Fibroblast of skin of scalp (primary cell): ENCODE measurements at places on chromosomes 7 and 10.

DNA sequence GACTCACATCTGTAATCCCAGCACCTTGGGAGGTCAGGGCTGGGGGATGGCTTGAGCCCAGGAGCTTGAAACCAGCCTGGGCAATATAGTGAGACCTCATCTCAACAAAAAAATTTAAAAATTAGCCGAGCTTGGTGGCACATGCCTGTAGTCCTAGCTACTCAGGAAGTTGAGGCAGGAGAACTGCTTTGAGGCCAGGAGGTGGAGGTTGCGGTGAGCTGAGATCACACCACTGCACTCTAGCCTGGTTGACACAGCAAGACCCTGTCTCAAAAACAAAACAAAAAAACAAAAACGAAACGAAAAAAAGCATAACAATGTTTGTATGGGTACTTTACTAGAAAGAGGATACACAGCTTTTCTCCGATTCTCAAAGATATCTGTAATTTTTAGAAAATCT lies 31.8 kb downstream of the WNT16 start:
- DNase-seq, result no peak

- DNase-seq, result no peak
Observed at GRCh38 chr7:31251441-31251840, 89.1 kb downstream of the NEUROD6 start.

GRCh38 chr7:155190688-155191087 lies 107.0 kb upstream of the INSIG1 start:
- peak; percentile 56 for DNase-seq

DNA sequence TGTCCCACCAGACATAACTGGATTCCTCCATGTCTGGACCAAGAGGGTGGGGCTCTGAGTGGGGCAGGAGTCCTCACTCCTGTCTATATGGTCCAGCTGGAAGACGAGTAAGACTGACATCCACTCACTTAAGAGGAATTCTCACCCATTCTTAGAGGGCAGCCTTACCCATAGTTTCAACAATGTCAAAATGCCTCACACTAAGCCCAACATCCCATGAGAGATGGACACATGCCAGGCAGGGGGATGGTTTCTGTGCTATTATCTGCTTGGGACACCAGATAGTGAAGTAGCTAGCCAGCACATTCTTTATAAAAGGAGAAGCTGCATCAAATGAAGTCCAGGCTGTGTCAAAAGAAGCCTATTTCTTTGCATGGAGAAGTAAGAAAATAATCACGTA lies 4.7 kb upstream of the LANCL2 start:
- peak; percentile 81 for DNase-seq

DNA sequence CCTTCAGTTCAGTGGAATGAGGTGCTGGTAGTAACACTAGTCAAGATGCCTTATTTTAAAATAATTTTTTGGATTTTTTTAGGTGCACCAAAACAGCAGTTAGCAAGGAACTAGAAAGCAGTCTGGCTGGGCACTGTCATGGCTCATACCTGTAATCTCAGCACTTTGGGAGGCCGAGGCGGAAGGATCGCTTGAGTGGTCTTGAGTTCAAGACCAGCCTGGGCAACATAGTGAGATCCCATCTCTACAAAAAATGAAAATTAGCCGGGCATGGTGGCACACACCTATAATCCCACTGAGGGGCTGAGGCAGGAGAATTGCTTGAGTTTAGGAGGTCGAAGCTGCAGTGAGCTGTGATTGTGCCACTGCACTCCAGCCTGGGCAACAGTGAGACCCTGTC lies 25.8 kb downstream of the PLA2G12B start:
- no peak for DNase-seq

DNA sequence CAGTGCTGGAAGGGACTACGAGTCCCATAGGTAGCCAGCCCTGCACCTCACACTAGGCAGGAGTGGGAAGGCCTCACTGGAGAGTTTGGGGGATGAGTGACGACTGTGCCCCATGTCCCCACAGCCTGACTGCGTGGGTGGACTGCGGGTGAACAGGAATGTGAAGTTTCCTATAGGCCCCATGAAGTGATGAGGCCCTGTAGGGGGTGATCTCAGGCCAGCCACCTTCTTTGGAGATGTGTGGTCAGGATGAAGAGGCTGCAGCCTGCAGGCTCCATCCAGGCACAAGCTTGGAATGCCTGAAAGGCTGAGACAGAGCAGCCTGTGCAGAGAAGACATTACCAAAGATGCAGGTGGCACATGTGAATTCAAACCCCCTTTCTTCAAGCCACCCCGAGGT lies 94.9 kb downstream of the CPXM2 start:
- DNase-seq, result no peak

- peak; percentile 48 for DNase-seq
Observed at GRCh38 chr7:101953248-101953819, 135.9 kb downstream of the CUX1 start.

DNA sequence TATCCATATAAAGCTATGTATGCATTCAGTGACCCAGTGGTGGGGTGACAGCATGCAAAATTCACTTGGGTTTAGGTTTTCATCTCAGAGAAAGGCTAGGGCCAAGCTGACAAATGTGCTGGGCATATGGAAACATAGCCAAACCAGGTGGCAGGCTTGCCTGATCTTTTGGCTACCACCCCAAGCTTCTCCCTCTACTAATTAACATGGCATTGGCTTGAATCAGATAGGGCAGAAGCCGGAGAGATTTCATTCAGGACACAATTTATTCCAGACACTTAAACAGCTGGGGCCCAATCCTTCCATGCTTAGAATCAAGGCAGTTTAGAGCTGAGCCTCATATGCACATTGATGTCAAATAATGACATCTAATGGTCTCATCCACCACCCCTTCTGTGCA lies 95.5 kb upstream of the AGK start:
- DNase-seq, result no peak

- DNase-seq, result no peak
Observed at GRCh38 chr10:492836-493235, 196.6 kb downstream of the DIP2C start.

DNA sequence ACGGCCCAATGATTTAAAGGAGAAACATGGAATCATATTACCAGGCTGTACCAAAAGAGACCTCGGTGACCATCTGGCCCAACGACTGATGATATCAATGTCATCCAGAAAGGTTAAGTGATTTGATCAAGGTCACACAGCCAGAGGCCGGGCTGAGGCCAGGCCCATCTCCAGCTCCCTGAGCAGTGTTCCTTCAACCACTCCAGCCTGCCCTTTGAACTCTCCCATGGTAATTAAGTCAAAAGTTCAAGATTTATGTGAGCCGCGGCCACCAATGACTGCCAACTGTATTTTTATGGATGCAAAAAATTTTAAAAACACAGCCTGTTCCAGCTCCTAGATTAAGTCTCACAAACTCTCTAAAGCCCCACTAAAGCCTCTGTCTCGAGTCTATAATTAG lies 41.8 kb downstream of the FGFR2 start:
- DNase-seq, result no peak

DNA sequence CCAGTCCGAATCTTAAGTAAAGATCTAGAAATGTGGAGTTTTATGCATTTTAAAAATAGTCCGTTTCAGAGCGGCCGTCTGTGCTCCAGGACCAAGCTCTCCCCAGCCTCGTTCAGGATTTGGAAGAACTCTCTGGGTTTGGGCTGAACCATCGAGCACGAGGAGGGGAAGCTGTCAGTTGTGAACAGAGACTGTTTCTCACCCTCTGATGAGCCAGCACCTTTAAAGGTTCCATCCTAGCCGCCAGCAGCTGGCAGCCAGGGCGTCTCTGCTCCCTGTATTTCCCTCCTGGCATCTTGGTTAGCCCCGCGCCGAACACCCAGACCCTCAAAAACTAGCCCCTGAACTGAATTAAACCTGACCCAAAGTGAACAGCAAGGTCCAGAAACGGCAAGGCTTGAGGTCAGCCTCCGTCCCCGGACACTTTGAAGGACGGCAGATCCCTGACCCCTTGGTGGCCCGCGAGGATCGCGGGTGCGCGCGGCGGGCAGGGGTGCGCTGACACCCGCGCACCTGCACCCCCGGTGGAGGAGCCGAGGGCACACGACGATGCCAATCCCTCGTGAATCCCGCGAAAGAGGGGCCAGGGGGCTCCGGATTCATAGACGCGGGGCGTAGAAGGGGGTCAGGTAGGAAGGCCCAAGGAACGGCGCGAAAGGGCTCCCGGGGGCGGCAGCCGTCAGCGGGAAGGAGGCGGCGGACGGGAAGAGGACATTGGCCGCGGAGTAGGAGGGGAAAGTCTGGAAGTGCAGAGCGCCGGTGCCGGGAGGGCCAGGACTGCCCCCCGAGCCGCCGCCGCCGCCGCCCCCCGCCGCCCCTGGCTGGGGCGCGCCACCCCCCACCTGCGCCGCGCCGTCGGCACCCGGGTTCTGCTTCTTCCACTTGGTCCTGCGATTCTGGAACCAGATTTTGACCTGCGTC lies 2.7 kb downstream of the NKX1-2 start:
- no peak for DNase-seq

DNA sequence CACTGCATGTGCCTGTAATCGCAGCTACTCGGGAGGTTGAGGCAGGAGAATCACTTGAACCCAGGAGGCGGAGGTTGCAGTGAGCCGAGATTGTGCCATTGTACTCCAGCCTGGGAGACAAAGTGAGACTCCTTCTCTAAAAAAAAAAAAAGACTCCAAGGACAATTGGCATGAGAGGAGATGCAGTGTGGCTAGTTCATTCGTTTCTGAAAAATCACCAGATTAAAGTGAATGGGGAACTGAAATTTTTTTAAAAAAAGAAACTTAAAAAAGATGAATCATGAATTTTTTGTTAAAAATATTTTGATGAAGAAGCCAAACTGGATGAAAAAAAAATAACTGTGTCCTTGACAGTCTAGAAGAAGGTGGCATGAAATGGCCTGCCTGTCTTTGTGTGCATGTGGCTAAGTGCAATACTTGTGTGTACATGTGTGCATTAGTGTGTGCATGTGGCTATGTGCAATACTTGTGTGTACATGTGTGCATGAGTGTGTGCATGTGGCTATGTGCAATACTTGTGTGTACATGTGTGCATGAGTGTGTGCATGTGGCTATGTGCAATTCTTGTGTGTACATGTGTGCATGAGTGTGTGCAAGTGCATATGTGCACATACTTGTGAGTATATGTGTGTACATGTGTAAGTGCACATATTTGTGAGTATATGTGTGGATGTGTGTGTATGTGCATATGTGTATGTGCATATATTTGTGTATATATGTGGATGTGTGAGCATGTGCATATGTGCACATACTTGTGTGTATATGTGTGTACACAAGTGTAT lies 391.7 kb upstream of the KLF6 start:
- DNase-seq, result no peak

DNA sequence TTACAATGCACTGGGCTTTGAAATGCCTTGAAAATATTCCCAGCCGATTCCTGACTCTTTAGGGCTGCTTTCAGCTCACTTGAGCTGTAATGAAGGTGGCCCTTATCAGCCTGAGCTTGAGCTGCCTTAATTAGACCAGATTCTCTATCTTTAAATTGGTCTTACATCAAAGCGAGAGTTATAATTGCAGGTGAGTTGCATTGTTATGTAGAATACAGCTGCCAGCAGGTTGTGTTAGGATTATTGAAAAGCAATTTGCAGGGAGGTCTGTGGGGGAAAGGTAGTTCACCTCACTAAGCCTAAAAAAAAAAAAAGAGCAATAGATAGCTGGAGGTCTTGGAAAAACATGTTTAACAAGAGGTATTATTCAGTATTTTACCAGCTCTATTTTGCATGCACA lies 142.2 kb upstream of the HABP2 start:
- no peak for DNase-seq

DNA sequence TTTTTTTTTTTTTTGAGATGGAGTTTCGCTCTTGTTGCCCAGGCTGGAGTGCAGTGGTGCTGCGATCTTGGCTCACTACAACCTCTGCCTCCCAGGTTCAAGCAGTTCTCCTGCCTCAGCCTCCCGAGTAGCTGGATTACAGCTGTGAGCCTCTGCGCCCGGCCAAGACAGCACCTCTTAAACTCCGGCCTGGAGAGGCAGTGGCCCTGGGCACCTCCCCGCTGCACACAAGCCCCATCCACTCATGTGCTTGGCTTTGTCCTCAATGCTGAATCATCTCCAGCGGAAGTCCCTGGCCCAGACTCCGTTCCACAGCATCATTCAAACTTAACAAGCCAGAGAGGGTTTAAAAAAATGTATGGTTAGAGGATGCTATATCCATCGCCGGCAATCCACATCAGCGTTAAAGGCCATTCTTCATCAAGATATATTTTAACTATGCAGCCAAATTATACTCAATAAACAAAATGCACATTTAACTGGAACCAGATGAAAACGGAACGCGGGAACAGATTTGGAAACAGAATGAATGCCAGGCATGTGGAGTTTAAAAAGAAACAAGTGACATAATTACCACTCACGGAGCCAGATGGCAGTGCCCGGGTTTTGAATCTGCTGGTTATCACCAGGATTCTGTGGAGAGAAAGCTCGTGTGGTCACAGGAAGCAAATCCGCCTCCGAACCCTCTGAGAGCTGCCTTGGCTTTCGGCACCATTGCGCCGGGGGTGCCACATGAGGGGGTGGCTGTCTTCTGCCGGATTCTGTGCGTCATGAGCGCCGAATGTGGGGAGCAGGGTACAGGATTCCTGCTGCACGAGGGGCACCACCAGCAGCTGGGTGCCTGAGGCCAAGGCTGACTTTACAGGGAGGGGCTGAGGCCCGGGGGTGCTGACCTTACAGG lies 45.6 kb upstream of the CFAP46 start:
- peak; percentile 96 for DNase-seq

DNA sequence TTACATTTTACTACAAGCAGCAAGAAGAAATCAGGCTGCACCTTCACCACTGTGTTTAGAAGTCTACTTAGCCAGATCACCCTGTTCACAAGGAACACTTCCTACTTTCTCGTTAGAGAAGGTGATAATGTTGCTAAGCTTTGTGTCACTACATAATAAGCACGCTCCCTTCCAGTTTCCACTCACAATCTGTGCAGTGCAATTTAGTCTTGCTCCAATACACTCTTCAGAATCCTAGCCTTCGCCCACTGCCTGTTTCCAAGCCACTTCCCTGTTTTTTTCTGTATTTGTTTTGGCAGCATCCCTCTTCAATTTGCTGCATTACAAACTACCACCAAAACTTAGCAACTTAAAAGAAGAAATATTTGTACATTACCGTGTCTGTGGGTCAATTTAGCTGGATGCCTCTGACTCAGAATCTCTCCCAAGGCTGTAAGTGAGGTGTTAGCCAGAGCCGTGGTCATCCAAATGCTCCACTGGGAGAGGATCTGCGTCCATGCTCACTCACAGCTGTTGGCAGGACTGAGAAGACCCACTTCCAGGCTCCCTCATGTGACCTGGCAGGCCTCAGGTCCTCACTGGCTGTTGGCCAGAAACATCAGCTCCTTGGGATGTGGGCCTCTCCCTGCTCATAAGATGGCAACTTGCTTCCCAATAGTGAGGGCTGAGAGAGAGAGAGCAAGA lies 110.4 kb downstream of the PON1 start:
- DNase-seq, result peak; percentile 87

- DNase-seq, result no peak
Observed at GRCh38 chr7:135231686-135232085, 2.0 kb upstream of the STRA8 start.

GRCh38 chr7:7257899-7258692 lies 75.8 kb downstream of the C1GALT1 start:
- DNase-seq, result no peak

- DNase-seq, result no peak
Observed at GRCh38 chr7:141071260-141071854, 2.5 kb upstream of the TMEM178B start.
